ENCODE measurements at places on chromosomes 4 and X.

- no peak for DNase-seq
Measured at GRCh38 chr4:185730849-185731608, 81.0 kb downstream of the SORBS2 start.

DNA sequence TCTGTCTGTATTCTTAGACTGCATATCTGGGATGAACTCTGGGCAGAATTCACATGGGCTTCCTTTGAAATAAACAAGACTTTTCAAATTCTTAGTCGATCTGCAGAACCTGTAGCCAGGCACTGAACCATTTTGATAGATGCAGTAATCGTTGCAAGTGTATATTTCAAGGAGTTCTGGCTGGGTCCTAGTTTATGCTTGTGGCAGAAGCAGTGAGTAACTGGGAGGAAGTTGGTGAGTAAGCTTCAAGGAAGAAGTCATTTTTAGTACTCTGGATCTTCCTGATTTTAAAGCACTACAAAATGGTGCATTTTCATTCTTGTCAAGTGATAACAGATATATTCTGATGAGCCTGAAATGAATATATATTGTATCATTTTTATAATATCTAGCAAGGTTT is 9.5 kb downstream of the HPRT1 start:
- no peak for DNase-seq

DNA sequence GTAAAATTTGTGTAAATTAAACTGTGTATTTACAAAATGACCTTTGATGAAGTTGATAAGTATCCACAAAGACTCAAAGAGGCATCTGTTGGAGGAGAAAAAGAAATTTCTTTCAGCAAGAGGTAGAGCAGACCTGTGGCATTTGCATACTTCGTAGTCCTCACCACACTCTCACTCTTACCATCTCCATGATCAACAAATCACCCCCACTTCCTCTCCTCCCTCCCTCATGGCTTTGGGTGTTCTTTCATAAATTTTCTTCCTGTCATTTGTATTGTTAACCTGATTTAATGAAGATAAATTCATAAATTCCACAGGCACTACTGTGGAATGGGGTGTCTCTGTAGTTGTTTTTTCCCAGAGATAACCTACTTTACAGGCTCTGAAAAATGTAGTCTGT is 366.5 kb downstream of the ZNF674 start:
- no peak for DNase-seq

DNA sequence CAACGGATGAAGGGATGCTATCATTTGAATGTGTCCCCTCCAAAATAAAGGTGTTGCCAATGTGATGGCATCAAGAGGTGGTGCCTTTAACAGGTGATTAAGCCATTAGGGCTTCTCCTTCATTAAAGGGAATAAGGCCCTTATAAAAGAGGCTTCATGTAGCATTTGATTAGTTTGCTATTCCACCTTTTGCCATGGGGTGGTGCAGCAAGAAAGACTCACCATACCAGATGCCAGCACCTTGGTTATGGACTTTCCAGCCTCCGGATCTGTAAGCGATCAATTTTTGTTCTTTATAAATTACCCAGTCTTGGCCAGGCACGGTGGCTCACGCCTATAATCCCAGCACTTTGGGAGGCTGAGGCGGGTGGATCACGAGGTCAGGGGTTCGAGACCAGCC is 7.9 kb upstream of the SLC25A43 start:
- no peak for DNase-seq

- DNase-seq, result no peak
Measured at GRCh38 chr4:13710246-13710885, 82.8 kb upstream of the BOD1L1 start.

- DNase-seq, result peak; percentile 24
Measured at GRCh38 chrX:54807524-54808108, at the start of gene MAGED2. TSS of gene MAGED2 (plus strand) at chrX:54807745. CDS start at chrX:54809332, 1,587 bp downstream.

DNA sequence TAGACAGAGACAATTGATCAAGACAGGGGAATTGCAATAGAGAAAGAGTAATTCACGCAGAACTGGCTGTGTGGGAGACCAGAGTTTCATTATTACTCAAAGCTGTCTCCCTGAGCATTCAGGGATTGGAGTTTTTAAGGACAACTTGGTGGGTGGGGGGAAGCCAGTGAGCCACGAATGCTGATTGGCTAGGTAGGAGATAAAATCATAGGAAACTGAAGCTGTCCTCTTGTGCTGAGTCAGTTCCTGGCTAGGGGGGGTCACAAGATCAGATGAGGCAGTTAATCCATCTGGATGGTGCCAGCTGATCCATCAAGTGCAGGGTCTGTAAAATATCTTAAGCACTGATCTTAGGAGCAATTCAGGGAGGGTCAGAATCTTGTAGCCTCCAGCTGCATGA is 358.6 kb downstream of the GPM6A start:
- DNase-seq, result no peak

DNA sequence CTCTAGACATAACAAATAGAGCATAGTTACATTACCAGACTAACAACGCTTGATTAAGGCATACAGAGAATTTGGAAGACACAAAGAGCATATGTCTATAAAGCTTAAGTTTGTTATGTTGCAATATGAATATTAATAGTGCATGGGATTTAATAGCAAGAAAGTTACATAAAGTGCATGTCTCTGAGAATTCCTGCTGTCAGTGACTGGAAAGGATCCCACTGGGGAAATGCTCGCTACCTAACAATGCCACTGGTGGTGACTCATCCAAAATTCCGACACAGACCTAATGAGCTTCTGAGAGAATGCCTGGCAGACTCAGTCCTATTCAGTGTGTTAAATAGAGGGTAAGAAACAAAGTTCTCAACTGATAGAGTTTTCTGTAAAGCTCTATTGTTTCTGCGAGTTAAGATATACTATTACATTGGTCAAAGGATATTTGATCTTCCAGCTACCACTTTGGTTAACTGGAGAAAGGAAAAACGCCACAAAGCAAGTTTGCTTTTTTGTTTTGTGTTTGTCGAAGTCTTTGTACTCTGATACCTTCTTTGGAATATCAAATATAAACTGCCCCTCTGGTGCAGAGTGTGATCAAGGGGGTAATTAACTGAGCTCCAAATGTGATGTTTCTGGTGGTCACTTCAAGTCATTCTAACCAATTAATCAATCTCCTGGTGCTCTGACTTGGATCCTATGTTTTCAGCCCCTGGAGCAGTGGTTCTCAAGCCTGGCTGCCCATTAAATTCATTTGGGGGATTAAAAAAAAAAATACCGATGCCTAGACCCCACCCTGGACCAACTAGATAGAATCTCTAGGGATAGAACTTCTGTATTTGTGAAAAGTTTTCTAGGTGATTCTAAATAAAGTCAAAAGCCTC is 107.9 kb downstream of the PALLD start:
- no peak for DNase-seq

- no peak for DNase-seq
Measured at GRCh38 chrX:3250966-3251365, 95.5 kb downstream of the MXRA5 start.

DNA sequence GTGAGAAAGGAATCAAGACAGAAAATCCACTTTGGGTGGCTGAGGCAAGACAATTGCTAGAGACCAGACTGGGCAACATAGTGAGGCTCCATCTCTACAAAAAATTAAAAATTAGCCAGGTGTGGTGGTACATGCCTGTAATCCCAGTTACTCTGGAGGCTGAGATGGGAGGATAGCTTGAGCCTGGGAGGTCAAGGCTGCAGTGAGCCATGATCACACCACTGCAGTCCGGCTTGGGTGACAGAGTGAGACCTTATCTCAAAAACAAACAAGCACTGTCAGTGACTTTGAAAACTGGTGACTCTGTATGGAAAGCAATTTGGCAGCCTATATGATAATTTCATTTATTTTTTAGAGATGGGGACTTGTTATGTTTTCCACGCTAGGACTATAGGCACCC is 2.3 kb upstream of the ELOVL6 start:
- DNase-seq, result no peak

GRCh38 chr4:128827296-128827695 is 17.8 kb downstream of the JADE1 start:
- no peak for DNase-seq

- DNase-seq, result no peak
Measured at GRCh38 chr4:26884486-26884988, 23.9 kb downstream of the STIM2 start.

- DNase-seq, result no peak
Measured at GRCh38 chr4:67885762-67886161, 2.0 kb upstream of the TMPRSS11D start.

- DNase-seq, result no peak
Measured at GRCh38 chr4:1683261-1683735, 815 bp downstream of the FAM53A start.

DNA sequence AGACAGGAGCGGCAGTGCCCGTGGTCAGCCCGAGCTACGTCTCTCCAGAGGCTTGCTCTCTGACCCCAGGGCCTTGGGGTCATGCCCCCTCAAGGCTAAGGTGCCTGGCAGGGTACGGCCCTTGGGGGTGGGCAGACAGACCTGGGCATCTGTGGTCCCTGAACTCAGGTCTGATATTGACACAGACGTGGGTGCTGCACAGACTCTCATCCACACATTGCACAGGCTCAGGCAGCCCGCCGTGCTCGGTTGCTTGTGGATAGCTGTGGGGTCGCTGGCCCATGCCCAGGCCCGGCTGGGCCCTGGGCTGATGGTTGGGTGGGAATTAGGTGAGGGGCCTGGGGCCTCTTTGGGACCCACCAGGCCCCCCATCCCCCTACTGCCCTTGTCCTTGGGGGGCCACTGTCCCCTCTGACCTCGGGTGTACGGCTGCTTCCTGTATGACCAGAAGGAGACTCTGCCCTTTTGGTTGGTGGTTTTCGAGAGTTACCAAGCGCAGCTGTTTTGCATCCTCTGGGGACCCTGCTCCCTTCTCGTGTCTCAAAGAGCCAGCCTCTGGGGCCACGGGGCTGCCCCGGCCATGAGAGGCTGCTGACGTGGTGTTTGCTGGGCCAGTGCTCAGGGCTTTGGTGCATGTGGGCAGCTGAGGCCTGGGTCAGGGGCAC is 10.1 kb downstream of the FGFRL1 start:
- no peak for DNase-seq

DNA sequence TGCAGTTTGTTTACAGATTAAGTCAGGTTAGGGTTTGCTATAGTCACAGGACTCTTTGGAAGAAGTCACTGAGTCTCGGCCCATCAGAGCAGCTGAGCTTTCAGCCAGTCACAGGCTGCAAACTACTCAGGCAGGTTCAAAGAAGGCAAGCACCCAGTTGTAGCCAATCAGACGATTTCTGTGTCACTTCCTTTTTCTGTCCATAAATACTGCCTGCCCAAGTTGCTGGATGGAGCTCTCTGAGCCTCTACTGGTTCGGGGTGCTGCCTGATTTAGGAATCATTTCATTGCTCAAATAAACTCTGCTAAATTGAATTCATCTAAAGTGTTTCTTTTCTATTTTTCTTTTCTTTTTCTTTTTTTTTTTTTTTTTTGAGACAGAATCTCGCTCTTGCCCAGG is 7.3 kb upstream of the SH3BP2 start:
- no peak for DNase-seq

DNA sequence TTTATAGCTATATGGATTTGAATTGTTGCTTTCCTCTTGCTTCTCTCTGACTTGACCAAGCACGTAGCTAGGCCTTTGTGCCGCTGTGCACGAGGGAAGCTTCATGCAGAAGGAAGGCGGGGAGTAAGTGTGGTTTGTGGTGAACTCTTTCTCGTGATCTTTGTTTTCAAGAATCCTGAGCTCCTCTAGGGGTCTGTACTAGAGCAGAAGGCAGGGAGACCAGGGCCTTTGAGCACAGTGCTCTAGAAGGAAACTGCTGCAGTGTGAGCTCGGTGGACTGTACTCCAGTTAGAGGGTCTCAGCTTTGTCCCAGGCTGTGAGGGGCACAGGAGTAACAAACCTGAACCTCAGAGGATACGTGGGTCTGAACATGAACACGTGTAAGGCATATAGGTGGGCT is 49.0 kb downstream of the AGA start:
- no peak for DNase-seq

DNA sequence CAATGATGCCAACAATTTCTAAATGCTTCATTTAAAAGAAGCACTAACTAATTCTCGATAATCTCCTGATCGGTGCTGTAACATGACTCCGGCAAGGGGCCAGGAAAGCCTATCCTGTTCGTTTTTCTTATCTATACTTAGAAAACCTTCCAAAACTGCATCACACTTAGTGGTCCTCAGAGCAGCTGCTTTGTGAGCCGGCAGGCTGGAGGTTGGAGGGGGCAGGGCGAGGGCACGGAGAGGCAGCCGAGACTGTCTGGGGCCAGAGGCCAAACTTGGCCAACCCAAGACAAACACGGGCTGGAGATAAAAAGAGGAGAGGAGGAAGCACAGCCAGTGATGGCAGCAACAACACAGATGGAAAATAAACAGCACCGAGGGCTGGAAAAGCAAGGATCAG is 455.7 kb downstream of the BCOR start:
- DNase-seq, result no peak

GRCh38 chr4:53706422-53707032 is 115.2 kb upstream of the LNX1 start:
- DNase-seq, result no peak

- DNase-seq, result no peak
Measured at GRCh38 chrX:133910539-133910938, 74.9 kb downstream of the GPC3 start.

DNA sequence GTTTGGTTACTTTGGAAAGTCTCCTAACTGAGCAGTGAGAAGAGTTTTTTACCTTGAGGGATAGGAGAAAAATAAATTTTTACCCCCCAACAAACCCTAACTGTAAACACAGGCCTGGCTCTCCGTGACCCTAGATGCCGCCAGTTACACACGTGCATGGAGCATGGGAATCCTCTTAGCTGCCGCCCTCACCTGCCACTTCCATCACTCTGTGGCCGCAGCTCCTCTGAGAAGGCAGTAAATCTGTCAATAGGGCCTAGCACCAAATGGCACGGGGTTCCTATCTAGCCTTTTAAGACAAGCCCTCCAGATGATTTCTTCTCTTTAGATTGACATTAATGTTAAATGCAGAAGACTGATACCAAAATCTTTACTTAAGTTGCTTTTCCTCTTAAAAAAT is 330.3 kb upstream of the FAM241A start:
- no peak for DNase-seq

- DNase-seq, result peak; percentile 14
Measured at GRCh38 chr4:167622481-167623240, 388.4 kb upstream of the SPOCK3 start.

GRCh38 chr4:8762356-8762755 is 109.3 kb downstream of the HMX1 start:
- no peak for DNase-seq

DNA sequence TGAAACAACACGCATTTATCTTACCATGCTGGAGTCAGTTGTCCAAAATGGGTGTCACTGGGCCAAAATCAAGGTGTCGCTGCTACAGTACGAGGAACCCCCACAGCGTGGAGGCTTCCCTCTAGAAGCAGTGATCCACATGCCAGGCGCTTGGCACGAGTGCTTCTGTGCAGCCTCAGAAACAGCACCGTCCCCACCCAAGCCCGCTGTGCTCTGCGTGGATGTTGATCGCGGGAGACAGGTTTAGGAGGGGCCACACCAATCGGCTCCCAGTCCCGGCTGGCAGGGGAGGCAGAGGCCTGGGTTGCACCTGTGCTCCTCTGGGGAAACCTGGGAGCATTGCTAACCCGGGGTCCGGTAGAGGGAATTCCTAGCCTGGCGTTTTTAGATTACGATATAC is 165.5 kb upstream of the PSAPL1 start:
- no peak for DNase-seq

- no peak for DNase-seq
Measured at GRCh38 chr4:26326791-26327190, 6.0 kb downstream of the RBPJ start.

- no peak for DNase-seq
Measured at GRCh38 chr4:7477695-7478094, 43.0 kb upstream of the PSAPL1 start.

All from stimulated activated CD4-positive, alpha-beta T cell treated with anti-CD3 and anti-CD28 coated beads, Interleukin-4, amount 100 ng/mL, for 1 hour (primary cell).